ENCODE measurements at places on chromosomes 12 and 14. TPM values are rescaled to one million over a fixed set of nuclear protein-coding genes. Genes with fewer than 3 reads are reported as not detected.

The ACADS gene
- 31.3 TPM for total RNA-seq

The MMP19 gene
- total RNA-seq: 1.5 TPM

The IFI27L2 gene
- total RNA-seq: 14.4 TPM

The LRRC10 gene
- total RNA-seq: not detected

The SLC25A47 gene
- not detected for total RNA-seq

The ABCC9 gene
- 49.5 TPM for total RNA-seq

The PSMA6 gene
- 148 TPM for total RNA-seq

The CYP27B1 gene
- total RNA-seq: 1.1 TPM

Data from metanephros (tissue), 2 donors.